Mesenteric fat pad (tissue), 1 donor: ENCODE measurements at places on chromosomes 7 and 10.

DNA sequence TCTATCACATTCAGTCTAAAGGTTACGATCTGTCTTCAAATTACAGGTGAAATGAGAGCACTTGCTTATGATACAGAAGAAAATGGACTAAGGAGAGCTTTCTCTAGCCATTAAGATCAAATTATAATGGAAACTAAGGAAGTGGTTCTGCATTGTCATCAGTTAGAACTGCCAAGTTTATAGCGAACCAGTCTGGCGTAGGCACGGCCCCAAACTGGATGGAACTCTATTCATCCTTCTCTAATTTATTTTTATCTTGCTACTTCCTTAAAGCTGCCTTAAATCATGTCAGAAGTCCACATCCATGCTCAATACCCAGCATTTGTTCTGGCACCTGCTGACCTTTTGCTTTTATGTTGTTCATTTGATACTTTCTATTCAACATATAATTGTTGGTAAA lies 63.7 kb upstream of the APBB1IP start:
- DNase-seq: no peak

GRCh38 chr7:134948736-134949135 lies 37.6 kb upstream of the AGBL3 start:
- no peak for DNase-seq

DNA sequence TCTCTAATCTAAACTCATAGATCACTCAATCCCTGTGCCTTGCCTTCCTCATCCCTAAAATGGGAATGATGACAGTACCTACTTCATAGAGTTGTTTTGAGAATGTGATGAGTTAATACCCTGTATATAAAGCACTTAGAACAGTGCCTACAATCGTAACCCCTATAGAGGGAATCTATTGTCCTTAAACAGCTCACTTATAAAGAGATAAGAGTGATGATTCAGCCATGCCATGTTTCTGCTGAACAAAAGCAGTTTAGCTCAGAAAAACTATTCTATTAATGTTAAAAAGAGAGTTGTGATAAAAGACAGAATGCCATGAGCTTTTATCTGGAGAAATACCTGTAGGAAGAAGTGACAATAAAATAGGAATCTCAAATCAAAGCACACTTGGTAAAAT lies 63.6 kb downstream of the CUBN start:
- DNase-seq: no peak

- no peak for DNase-seq
Measured at GRCh38 chr10:117365612-117366011, 9.6 kb downstream of the PDZD8 start.

DNA sequence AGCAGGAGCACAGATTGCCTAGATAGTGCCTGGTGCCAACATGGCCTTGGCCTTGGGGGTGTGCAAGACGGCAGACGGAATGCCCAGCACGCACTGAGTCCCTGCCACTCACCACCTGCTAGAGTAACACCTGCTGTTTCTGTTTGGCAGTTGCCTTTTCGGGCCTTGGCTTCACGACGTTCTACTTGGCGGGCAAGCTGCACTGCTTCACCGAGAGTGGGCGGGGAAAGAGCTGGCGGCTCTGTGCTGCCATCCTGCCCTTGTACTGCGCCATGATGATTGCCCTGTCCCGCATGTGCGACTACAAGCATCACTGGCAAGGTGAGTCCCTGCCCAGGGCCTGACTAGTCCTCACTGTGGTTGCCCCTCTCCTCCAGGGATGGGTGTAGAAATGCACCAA lies 118.0 kb downstream of the PLPP4 start:
- no peak for DNase-seq

- no peak for DNase-seq
Measured at GRCh38 chr7:22499044-22499443, 944 bp downstream of the STEAP1B start.

GRCh38 chr10:50540826-50541122 lies 83.0 kb downstream of the SGMS1 start:
- DNase-seq: no peak
